Breast epithelium (tissue), 4 donors: ENCODE measurements at places on chromosomes 5 and 9. TPM values are rescaled to one million over a fixed set of nuclear protein-coding genes. Genes with fewer than 3 reads are reported as not detected.
A peak's percentile ranks its signal among the peaks of the same experiment; 100 is the strongest.

TAF11L10 gene
- not detected for total RNA-seq

- H3K4me3 ChIP-seq, result no peak overlapping the region
- no peak overlapping the region for H3K27ac ChIP-seq
- H3K27me3 ChIP-seq, result no peaks in the 10 kb centered on the region
- no peak for DNase-seq
Measured at GRCh38 chr5:96902876-96903275, 26.6 kb downstream of the ERAP2 start.

- no peak overlapping the region for H3K27ac ChIP-seq
- peaks cover 3% of the 10 kb centered on the region for H3K4me1 ChIP-seq
- no peak overlapping the region for H3K4me3 ChIP-seq
Measured at GRCh38 chr9:136358016-136358415, 5.5 kb downstream of the DNLZ start.

DNA sequence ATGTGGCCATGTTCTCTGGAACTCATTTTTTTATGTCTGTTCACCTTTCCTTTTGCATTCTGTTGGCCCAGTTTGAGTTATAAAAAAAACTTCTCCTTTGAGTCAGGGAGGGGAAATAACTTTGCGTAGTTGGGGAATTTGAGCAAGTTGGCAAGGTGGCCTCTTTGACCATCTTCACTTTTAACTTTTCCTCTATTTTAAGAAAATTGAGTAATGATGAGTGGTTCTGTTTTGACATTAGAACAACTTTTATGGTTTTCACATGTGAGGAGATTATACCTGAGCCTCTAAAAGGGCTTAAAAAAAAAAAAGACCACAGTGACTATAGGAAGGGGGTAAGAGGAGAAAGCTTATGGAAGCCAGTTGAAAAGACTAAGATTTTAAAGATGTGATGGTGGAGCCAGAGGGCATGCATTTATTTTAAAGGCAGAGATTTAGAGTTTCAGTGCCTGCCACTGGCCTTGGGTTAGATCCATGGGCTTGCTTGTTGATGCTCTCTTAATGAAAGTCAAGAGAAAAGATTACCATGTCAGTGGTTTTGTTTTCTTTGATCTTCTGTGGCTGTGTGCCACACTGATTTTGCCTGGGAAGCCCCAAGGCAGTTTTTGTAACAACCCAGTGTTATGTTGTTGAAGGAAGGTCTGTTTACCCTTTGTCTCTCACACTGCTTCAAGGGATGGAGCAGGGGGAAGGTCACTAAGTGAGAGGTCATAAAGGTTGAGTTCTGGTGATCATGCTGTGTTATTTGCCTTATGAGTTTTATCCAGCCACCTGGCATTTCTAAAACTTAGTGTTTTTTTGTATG is 219.7 kb upstream of the CD180 start:
- no peak overlapping the region for H3K4me3 ChIP-seq
- no peak overlapping the region for H3K27ac ChIP-seq
- no peaks in the 10 kb centered on the region for H3K27me3 ChIP-seq
- no peaks in the 10 kb centered on the region for H3K4me1 ChIP-seq
- H3K36me3 ChIP-seq, result no peaks in the 10 kb centered on the region
- no peak for DNase-seq

DNA sequence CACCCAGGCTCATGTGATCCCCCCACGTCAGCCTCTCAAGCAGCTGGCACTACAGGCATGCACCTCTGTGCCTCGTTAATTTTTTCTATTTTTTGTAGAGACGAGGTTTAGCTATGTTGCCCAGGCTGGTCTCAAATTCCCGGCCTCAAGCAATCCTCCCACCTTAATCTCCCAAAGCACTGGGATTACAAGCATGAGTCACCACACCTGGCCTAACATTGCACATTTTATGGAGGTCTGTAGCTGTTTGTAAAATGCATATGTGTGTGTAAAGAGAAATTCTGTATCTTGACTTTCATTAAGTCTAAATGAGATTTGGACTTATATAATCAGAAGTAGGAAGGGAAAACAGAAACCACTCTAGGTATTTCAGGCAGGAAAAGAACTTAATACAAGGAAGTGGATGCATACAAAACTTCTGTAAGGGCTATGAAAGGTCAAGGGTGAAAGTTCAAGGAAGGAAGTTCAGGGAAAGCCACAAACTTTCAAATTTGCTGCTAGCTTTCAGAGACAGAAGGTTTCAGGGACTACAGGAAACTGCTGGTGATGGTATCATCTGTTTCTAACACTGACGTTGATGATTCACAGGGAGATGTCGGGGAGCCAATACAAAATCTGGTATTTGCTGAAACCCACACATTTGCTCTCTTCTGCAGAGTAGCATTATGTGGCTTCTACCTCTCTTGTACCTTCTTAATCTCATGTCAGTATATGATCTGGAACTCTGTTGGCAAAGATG is 209.4 kb downstream of the PIK3R1 start:
- H3K4me3 ChIP-seq, result no peak overlapping the region
- H3K4me1 ChIP-seq, result no peaks in the 10 kb centered on the region
- DNase-seq, result no peak
- no peaks in the 10 kb centered on the region for H3K27me3 ChIP-seq
- H3K27ac ChIP-seq, result no peak overlapping the region

GRCh38 chr5:124949862-124950261 is 203.4 kb upstream of the ZNF608 start:
- no peaks in the 10 kb centered on the region for H3K36me3 ChIP-seq
- no peak for DNase-seq
- H3K4me3 ChIP-seq, result no peak overlapping the region

DNA sequence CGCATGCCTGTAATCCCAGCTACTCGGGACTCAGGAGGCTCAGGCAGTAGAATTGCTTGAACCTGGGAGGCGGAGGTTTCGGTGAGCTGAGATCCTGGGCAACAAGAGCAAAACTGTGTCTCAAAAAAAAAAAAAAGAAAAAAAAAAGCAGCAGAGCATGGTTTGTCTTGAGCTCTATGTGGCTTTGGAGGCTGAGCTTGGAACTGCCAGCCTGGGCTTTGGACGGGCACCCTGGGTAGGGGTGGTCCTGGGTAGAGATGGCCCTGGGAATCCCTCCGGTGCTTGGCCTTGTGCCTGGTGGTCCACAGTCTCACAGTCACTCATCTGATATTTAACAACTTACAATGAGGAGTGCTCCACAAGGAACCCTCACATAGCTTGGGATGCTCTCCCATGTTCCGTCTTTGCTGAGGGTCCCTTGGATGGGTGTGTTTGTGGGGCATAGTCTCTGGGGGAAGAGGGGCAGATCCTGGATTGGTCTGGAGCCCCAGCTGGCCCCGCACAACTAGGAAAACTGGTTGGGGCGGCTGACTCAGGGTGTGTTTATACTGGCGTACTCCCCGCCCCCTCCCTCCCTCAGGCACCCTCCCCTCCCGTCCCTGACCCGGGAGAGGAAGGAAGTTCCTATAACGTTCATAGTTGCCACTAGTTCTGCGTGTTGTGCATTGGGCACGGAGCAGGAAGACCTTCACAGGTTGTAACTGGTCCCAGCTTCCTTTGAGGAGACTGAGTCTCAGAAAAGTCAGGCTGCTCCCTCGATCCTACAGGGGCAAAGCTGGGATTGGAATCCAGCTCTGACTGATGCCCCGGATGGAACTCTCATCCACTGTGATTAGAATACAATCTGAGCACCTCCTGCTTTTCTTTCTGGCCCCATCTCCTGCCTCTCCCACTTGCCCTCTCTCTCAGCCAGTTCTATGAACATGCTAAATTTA is 11.2 kb downstream of the IER5L start:
- DNase-seq, result peak; percentile 92
- H3K4me3 ChIP-seq, result peak overlapping the region; percentile 34
- H3K4me1 ChIP-seq, result peaks cover 10% of the 10 kb centered on the region
- H3K27me3 ChIP-seq, result no peaks in the 10 kb centered on the region

- H3K27me3 ChIP-seq, result no peaks in the 10 kb centered on the region
- no peak for DNase-seq
- H3K27ac ChIP-seq, result no peak overlapping the region
- no peaks in the 10 kb centered on the region for H3K36me3 ChIP-seq
Measured at GRCh38 chr9:124635285-124635684, 128.1 kb upstream of the NR5A1 start.

MAP1B gene
- 2,233 TPM for total RNA-seq

DNA sequence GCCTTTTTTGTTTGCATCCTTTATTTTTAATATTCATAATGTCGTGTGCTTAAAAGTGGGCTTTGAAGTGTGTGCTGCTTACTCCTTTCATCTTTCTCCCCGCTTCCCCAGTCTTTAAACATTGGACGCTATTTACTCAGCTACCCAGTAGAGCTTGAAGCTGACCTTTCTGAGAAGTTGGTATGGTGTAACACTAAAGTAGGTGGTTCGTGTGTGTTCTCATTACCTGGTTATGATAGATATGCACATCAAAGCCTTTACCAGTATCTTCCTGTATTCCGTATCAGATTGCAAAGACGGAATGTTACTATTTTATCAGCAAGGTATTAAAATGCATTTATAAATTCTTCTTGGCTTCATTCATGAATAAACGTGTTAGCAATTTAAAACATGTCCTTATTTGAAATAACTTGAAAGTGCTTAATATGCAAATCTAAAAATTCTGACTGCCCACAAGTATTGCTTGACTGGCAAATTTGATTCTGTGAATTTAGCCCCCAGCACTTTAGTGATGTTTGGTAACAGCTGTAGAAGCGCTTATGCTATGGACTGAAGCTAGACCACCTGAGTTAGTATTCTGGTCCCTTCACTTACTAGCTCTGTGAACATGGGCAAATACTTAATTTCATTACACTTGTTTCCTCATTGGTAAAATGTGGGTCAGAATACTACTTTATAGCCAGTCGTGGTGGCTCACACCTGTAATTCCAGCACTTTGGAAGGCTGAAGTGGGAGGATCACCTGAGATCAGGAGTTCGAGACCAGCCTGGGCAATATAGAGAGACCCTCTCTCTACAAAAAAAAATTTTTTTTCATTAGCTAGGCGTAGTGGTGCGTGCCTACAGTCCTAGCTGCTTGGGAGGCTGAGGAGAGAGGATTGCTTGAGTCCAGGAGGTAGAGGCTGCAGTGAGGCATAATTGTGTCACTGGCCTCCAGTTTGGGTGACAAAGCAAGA is 1.7 kb downstream of the RRAGA start:
- no peak for DNase-seq
- no peaks in the 10 kb centered on the region for H3K27me3 ChIP-seq
- no peaks in the 10 kb centered on the region for H3K4me1 ChIP-seq

MEGF9 gene
- 22.0 TPM for total RNA-seq

- no peaks in the 10 kb centered on the region for H3K4me1 ChIP-seq
- no peaks in the 10 kb centered on the region for H3K36me3 ChIP-seq
- H3K27ac ChIP-seq, result no peak overlapping the region
- no peak overlapping the region for H3K4me3 ChIP-seq
Measured at GRCh38 chr5:92599217-92599810, 981.7 kb downstream of the NR2F1-AS1 start.

PRR7 gene
- total RNA-seq, result 0.48 TPM

- no peak overlapping the region for H3K27ac ChIP-seq
- peaks cover 16% of the 10 kb centered on the region for H3K27me3 ChIP-seq
- H3K36me3 ChIP-seq, result no peaks in the 10 kb centered on the region
Measured at GRCh38 chr5:88702332-88702731, 180.7 kb downstream of the MEF2C start.

GRCh38 chr5:35859101-35859661 is 2.5 kb downstream of the IL7R start:
- H3K4me1 ChIP-seq, result no peaks in the 10 kb centered on the region
- H3K4me3 ChIP-seq, result no peak overlapping the region
- no peaks in the 10 kb centered on the region for H3K36me3 ChIP-seq
- DNase-seq, result no peak
- H3K27me3 ChIP-seq, result no peaks in the 10 kb centered on the region

DNA sequence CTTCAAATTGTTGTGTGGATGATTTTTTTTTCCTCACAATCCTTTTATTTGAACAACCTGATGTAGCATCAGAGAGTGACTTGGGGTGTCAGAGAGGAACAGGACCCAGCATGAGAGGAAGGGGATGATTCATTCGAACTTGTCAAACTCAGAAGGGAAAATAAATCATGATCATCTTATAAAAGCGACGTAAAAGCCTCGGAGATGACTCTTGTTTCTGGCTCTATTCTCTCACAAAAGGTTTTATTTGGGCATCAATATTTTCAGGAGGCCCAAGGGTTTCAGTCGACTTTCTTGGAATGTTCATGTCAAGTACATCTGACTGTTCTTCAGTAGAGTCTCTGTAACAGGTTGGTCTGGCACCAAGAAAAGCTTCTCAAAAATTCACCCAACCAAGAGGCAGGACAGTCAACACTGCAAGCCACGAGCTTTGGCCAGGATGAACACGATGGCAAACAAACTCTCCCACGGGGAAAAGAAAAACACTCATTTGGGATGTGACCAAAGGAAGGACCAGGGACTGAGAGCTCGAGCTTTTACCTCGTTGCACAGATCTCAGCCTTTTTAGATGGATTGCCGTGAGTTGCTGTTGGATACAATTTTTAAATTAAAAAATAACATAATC is 55.1 kb downstream of the ANKH start:
- no peak overlapping the region for H3K4me3 ChIP-seq
- DNase-seq, result no peak
- no peaks in the 10 kb centered on the region for H3K4me1 ChIP-seq
- H3K27ac ChIP-seq, result no peak overlapping the region
- H3K27me3 ChIP-seq, result no peaks in the 10 kb centered on the region

DNA sequence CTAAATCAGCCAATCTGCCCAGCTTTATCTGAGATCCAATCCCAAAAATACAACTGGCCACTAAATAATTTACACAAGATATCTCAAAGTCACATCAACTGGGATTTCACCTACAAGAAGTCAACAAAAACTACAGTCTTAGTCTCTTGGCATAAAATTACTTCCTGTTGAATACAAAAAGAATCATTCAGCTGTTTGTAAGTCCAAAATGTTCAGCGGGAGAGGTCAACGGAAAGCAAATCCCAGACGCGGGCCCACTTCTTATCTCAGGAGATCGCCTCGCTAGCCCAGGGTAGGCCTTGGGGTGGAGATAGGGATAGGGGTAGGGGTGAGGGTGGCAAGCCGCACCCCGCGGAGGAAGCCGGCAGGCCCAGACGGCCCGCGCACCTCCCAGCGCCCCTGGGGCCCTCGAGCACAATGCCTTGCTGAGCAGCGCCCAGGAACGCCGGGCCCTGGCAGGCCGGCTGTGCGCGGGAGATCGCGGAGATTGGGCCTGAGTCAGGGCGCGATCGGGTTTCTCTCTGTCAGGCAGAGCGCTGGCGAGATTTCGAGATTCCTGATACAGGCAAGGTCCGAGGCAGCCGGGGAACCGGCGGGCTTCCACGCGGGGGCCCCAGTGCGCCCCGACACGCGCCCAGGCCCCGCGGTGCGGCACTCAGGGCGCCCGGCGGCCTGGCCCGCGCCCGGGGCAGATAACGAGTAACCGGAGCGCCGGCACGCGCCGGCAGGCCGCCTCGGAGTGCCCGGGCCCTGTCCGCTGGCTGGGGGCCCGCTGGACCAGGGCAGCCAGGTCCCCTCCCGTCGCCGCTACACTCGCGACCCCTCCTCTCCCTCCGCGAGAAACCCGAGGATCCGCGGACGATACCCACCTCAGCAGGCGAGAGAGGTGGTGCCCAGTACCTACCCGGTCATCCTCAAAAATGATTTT is 601 bp downstream of the HINT1 start:
- H3K4me1 ChIP-seq, result no peaks in the 10 kb centered on the region
- peak overlapping the region; percentile 89 for H3K4me3 ChIP-seq
- no peaks in the 10 kb centered on the region for H3K27me3 ChIP-seq
- peak overlapping the region; percentile 95 for H3K27ac ChIP-seq

- DNase-seq, result no peak
- H3K4me1 ChIP-seq, result no peaks in the 10 kb centered on the region
- H3K27ac ChIP-seq, result peak overlapping the region; percentile 17
- H3K36me3 ChIP-seq, result no peaks in the 10 kb centered on the region
- no peak overlapping the region for H3K4me3 ChIP-seq
- no peaks in the 10 kb centered on the region for H3K27me3 ChIP-seq
Measured at GRCh38 chr9:105259731-105260612, 15.5 kb downstream of the SLC44A1 start.

MRRF gene
- 44.9 TPM for total RNA-seq
